Stimulated activated CD4-positive, alpha-beta T cell treated with anti-CD3 and anti-CD28 coated beads, Interleukin-12 subunit alpha, Interleukin-12 subunit beta, amount 100 ng/mL, for 48 hours (primary cell): ENCODE measurements at places on chromosomes 2 and 18.

DNA sequence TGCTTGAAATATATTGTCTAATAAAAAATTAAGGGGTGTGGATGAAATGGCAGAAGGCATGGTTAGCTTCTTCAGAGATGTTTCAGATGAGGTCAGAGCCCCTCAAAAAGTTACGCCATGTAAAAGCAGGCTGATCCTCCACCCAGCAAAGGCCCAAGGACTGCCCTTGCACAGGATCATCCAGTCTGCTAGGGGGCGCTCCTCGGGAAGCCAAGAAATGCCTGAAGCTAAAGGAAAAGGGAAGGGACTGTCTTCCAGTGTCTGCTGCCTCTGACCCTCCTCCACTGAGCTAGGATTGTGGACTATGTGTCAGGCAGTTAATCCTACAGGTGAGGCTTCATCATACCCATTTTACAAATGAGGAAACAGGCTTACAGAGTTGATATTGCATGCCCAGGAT, 33.8 kb upstream of the TEX51 start:
- no peak for DNase-seq

DNA sequence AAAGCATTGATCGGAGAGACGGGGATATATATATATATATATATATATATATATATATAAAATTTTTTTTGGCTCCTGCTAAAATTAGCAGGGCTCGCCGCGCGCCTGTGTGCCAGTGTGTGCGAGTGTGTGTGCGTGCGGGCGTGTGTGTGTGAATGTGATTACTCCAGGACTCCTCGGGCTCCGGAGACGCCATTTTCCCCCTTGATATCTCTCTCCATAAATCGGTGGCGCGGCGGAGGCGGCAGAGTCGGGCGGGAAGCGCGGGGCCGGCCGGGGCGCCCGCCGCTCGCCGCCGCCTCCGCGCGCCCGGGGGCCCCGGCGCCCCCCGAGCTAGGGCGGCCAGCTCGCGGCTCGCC, 795 bp upstream of the SETBP1 start:
- no peak for DNase-seq

DNA sequence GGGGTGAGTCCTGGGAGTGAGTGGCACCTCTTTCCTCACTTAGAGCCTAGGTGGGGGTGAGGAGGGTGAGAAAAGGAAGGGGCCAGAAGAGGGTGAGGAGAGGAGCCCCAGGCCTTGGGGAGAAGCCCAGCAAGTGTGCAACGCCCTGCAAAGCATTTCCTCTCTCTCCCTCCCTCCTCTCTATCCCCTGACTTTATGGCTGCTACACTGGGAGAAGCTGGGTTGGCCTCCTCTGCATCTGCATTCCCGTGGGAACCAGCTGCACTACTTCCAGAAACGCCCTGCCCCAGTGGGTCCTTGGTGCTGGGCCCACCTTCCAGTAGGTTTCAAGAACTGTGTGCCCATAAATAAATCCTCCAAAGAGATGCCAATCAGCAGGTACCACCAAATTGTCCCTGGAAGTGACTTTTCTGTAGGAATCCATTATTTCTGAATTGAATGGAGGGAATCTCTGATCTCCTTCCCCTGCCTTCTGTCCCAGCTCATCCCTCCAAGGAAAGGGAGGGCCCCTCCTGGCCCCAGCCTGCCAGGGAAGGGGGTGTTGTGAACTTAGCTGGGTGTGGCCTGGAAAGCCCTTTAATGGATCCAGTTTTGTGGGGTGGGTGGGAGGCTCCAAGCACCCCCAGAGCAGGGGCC, 95.7 kb upstream of the BOD1L2 start:
- no peak for DNase-seq

DNA sequence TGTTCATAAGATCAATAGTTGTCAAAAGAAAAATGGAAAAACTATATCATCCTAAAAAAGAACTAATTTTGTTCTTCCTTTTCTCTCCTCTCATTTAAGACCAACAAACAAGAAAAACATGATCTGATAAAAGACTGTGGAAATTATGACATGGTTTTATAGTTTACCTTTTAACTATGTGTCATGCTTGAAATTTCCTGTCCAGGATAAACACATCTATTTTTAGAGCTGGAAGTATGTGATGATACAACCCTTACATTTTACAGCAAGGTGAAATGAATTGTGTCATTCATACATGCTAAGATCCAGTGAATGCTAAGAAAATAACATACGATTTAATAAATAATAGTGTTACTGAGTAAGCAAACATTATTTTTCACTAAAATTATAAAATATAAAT, 89.9 kb downstream of the GULP1 start:
- no peak for DNase-seq

- no peak for DNase-seq
Observed at GRCh38 chr2:120701499-120701898, 34.2 kb upstream of the GLI2 start.

- DNase-seq, result no peak
Observed at GRCh38 chr2:186205254-186205911, 280.7 kb upstream of the ZC3H15 start.

GRCh38 chr18:44569391-44570055, 111.2 kb upstream of the SETBP1 start:
- DNase-seq, result no peak

DNA sequence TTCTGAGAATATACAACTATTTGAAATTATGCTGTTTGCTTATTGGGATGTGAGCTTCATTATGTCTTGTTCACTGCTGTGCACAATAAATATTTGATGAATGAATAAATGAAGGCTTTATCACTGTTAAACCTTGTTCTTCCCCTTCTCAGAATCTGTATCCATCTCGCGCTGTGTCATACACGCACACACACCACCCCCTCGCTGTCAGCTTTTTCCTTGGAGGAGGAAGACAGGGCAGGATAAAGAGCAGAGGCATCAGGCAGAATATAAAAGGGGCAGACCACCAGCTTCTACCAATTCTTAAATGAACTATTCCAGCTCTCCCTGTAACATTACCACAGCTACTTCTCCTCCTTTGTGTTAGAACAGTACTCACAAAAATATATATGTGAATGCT, 75.0 kb downstream of the CD226 start:
- no peak for DNase-seq

DNA sequence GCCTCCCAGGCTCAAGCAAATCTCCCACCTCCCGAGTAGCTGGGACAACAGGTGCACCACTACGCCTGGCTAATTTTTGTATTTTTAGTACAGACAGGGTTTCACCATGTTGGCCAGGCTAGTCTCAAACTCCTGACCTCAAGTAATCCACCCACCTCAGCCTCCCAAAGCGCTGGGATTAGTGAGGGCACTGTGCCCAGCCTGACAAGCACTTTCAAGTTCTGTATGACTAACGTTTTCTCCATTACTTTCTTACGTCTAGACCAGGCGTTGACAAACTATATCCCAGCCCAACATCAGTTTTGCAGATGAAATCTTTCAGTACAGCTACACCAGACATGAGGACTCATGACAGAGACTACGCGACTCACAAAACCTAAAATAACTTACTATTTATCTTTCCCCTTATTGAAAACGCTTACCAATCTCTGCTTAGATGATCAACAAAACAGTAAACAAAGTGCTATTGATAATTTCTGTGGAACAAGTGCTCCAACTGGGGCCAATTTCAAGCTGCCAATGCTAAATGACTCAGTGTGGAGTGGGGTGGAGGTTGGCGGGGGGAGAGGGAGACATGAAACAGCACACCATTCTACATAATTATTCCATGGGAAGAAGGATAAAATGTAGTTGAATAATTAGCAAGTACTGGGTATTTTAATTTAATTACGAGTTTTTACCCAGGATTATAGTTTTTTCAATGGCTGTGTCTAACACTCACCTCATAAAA, 59.1 kb downstream of the SAP130 start:
- no peak for DNase-seq

DNA sequence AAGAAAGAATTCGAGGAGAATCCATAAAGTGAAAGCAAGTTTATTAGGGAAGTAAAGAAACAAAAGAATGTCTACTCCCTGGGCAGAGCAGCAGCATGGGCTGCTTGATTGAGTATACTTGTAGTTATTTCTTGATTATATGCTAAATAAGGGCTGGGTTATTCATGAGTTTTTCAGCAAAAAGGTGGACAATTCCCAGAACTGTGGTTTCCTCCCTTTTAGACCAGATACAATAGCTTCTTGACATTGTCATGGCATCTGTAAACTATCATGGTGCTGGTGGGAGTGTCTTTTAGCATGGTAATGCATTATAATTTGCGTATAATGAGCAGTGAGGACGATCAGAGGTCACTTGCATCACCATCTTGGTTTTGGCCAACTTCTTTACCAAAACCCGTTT, 25.6 kb upstream of the TBC1D8 start:
- no peak for DNase-seq

- no peak for DNase-seq
Observed at GRCh38 chr2:8566774-8567468, 114.9 kb upstream of the ID2 start.

GRCh38 chr2:6937157-6937556, 19.9 kb downstream of the RNF144A start:
- no peak for DNase-seq

- no peak for DNase-seq
Observed at GRCh38 chr2:42995752-42996422, 203.5 kb upstream of the HAAO start.

DNA sequence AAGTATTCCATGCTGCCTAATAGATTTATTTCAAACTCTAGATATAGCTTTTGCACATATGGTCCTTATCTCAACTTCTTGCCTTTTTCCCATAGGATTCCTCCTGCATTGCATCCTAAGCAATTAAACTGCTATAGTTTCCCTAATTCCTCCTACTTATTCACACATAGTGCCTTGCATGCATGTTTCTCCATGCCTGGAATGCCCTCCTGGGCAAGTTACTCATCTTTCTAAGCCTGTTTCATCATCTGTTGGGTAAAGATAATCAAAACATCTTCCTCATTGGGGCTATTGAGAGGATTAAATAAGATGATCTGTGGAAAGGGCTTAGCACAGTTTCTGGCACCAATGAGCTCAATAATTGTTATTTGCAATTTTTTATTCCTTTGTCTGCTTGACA, 726.5 kb downstream of the SLC4A3 start:
- no peak for DNase-seq

- no peak for DNase-seq
Observed at GRCh38 chr2:81549646-81550045, 1245.1 kb upstream of the LRRTM1 start.

- DNase-seq, result no peak
Observed at GRCh38 chr2:186197955-186198354, 288.1 kb upstream of the ZC3H15 start.

- no peak for DNase-seq
Observed at GRCh38 chr2:236551471-236552211, 18.0 kb upstream of the ACKR3 start.

DNA sequence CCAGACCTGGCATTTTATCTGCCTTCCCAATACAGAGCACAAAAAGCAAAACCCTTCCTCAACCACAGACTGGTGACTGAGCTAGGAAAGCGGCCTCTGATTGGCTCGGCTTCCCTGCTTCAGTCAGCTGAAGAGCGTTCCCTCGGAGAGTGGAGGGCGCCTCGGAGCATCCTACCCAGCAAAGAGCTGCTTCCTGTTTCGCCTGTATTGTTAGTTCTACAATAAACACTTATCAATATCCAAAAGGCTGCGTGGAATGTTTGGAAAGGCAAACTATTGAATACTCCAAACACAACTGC, 125.0 kb downstream of the CACNB4 start:
- no peak for DNase-seq

GRCh38 chr2:96157649-96158553, 12.7 kb upstream of the DUSP2 start:
- peak; percentile 97 for DNase-seq

GRCh38 chr2:203802342-203803052, 65.1 kb upstream of the CTLA4 start:
- DNase-seq, result peak; percentile 48

DNA sequence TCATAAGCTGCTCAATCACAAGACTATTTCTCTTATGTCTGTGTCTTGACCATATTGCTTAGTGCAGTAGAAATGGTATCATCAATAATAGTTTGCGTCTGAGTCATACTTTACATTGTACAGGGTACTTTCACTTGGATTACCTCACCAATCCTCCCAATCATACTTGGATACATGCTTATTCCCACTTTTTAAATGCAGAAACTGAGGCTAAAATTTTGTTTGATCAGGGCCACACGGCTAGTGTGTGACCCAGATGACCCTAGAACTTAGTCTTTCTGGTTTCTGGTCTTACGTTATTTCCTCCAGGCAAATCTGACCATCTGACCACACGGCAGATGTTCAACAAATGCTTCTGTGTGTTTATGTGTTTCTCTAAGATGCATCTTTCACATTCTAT, 23.8 kb upstream of the CCL20 start:
- DNase-seq, result no peak

DNA sequence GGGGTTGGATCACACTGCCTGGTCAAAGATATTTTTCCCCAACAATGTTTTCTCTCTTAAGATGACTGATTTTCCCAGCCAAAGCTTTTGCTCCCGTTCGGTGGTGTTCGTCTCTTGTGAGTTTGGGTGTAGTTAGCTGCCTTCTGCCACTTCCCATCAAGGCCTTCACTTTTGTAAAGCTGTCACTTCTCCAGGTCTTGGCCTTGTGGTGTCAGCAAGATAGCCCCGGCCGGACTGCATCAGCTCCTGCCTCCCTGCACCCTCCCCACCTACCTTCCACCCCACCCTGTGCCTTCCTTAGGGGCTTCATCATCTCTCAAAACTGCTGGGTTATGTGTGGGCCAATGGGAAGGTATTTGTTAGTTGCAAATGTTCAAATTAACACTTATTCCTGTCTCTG, 228.9 kb downstream of the BCL11A start:
- DNase-seq, result no peak

DNA sequence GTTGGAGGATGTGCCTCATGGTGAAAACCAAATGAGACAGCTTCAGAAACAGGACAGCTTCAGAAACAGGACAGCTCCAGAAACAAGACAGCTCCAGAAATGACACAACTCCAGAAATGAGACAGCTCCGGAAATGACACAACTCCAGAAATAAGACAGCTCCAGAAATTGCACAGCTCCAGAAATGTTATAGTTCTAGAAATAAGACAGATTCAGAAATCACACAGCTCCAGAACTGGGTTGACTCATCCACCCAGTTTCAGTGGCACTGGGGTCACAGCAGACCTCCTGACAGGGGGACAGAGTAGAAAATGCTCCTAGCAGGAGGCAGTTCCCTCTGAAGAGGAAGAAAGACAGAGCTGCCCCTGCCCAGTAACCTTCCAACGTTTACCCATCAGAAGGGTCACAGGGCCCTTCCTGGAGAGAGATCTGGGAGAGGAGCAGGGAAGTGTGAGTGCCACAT, 26.9 kb upstream of the COL6A3 start:
- peak; percentile 56 for DNase-seq

GRCh38 chr2:172231508-172231907, 128.8 kb upstream of the DLX2 start:
- no peak for DNase-seq

GRCh38 chr2:43075811-43076585, 150.4 kb downstream of the ZFP36L2 start:
- DNase-seq, result no peak

GRCh38 chr2:44233450-44234128, 41.7 kb upstream of the SLC3A1 start:
- no peak for DNase-seq

- no peak for DNase-seq
Observed at GRCh38 chr2:161982548-161983330, 91.3 kb downstream of the DPP4 start.
